ENCODE measurements at places on chromosomes 11 and 22. TPM values are rescaled to one million over a fixed set of nuclear protein-coding genes. Genes with fewer than 3 reads are reported as not detected.

Gene MMP7
- total RNA-seq, result not detected

Gene OR52B2
- not detected for total RNA-seq

Gene MRGPRE
- not detected for total RNA-seq

Gene KCNE3
- not detected for total RNA-seq

Gene TRAPPC4
- 65.5 TPM for total RNA-seq

Gene TMEM151A
- 1.8 TPM for total RNA-seq

Gene MISFA
- 1.4 TPM for total RNA-seq

Gene RASGRP2
- total RNA-seq, result 0.19 TPM

Gene APOBEC3A
- not detected for total RNA-seq

Gene ACTN3
- total RNA-seq, result not detected

Gene EHF
- total RNA-seq, result 0.13 TPM

Gene CABP7
- 0.13 TPM for total RNA-seq

Gene FAM111B
- total RNA-seq, result 6.8 TPM

Gene SLC22A12
- total RNA-seq, result not detected

Gene GNB1L
- 8.7 TPM for total RNA-seq

Gene YAP1
- total RNA-seq, result 29.9 TPM

Gene PRDX5
- total RNA-seq, result 206 TPM

Gene C1QTNF6
- 5.9 TPM for total RNA-seq

Gene MRGPRF
- total RNA-seq, result 0.11 TPM

Gene ADSL
- 320 TPM for total RNA-seq

Gene OLFML1
- not detected for total RNA-seq

Gene FOSL1
- 8.9 TPM for total RNA-seq

Gene MYBPC3
- not detected for total RNA-seq

Gene MS4A2
- not detected for total RNA-seq

Gene CBL
- 5.8 TPM for total RNA-seq

Gene ANO5
- total RNA-seq, result 0.21 TPM

Gene CDC42EP2
- total RNA-seq, result 1.2 TPM

Gene SRSF8
- total RNA-seq, result 25.4 TPM

Gene CD151
- 228 TPM for total RNA-seq

Gene MUC2
- not detected for total RNA-seq

Gene KRTAP5-9
- total RNA-seq, result not detected

Gene AP5B1
- 20.0 TPM for total RNA-seq

Gene DDTL
- total RNA-seq, result 1.6 TPM

Gene ANO9
- total RNA-seq, result not detected

Gene TRPC6
- not detected for total RNA-seq

Gene LDHAL6A
- not detected for total RNA-seq

Gene OR4A5
- total RNA-seq, result not detected

Gene OR52I1
- total RNA-seq, result not detected

Gene PKDREJ
- not detected for total RNA-seq

Gene DERL3
- 0.26 TPM for total RNA-seq

Gene MRPL11
- 63.4 TPM for total RNA-seq

Gene MMP27
- not detected for total RNA-seq

Gene MAP6
- not detected for total RNA-seq

Gene HTR3B
- 0.24 TPM for total RNA-seq

Gene MIAT
- total RNA-seq, result 0.45 TPM

Gene CCDC86
- 9.2 TPM for total RNA-seq

Gene NCF4
- total RNA-seq, result not detected

Gene SOX10
- total RNA-seq, result 199 TPM

Gene ADM2
- 1.1 TPM for total RNA-seq

Gene IRAG1
- 0.08 TPM for total RNA-seq

Gene CCDC116
- not detected for total RNA-seq

Gene NFAM1
- not detected for total RNA-seq

Gene TIMP3
- 76.4 TPM for total RNA-seq

Gene TLCD5
- total RNA-seq, result 7.8 TPM

Gene VSIG10L2
- not detected for total RNA-seq

Gene OR51B4
- 9.0 TPM for total RNA-seq

Gene NTM
- 0.95 TPM for total RNA-seq

Gene CDC42EP1
- 30.7 TPM for total RNA-seq

Gene MOV10L1
- not detected for total RNA-seq

Gene GNG3
- not detected for total RNA-seq

Data from SK-MEL-5 (cell line).